Suppressor macrophage (primary cell): ENCODE measurements at places on chromosomes 16 and 17.

DNA sequence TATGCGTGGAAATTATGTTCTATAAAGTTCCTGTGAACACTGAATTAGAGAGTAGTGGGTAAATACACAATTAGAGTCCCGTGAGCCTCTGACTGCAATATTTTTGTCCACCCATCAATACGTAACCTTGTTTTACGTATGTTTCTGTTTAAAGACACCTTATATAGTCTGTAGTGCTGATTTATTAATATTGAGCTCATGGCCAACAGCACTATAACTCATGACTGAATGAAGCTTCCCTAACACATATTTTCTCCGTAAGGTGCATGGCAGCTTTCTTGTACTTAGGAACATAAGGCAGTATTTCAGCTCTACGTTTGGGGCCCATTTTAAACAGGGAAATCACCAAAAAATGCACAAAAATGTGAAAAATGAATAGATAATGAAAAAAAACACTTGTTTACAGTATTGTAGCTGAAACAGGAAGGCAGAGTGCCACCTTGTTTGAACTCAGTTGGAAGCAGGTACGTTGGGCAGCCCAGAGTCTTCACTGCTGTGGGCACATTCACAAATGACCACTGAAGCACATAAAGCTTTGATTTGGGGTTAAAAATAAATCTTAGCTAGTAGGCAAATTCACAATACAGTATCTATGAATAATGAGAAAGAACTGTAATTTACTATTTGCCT lies 108.5 kb downstream of the CNTNAP4 start:
- no peak for DNase-seq

DNA sequence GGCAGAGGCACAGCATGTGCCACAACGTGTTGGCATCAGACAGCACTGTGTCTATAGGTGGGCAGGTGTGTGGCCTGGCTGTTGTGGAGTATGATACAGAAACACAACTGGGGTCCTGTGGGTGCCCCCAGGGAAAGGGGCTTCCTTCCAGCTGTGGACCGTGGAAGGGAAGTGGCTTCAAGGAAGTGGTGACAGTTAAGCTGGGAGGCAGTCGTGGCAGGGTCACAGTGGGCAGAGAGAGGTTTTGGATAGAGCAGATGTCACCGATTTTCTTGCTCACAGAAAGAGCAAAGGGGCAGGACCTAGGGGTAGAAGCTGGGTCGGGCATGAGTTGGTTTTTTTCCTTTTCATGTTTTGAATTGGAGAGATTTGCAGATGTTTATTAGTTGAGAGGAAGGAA lies 11.2 kb upstream of the ORAI3 start:
- no peak for DNase-seq

- DNase-seq: no peak
Observed at GRCh38 chr16:29808219-29808900, 2.0 kb downstream of the MAZ start.

DNA sequence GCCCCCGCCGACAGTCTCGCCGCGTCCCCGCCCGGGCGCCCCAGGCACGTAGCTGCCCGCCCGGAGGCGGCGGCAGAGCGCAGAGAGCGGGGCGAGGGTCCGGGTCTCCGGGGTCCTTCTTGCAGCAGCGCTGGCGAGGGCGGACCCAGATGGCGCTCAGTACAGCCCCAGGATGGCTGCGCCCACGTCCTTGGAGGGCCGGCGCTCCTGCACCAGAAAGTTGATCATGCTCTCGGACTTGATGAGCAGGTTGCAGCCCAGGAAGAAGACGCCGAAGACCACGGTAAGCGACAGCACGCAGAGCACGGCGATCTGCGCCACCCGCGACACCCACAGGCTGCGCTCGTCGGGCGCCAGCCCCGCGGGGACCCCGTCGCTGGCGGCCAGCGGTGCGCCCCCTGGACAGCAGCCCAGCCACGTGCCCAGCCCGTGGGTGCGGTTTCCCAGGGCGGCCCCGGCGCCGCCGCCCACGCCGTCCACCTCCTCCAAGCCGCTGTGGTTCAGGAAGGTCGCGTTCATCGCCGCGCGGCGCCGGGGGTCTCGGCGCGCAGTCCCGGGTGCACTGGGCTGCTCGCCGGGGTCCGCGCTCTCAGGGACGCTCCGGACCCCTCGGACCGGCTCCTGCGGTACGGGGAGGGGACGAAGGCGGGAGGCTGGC lies 435 bp downstream of the RPRML start:
- no peak for DNase-seq

- DNase-seq: no peak
Observed at GRCh38 chr16:89552329-89552728, 8.2 kb upstream of the RPL13 start.

DNA sequence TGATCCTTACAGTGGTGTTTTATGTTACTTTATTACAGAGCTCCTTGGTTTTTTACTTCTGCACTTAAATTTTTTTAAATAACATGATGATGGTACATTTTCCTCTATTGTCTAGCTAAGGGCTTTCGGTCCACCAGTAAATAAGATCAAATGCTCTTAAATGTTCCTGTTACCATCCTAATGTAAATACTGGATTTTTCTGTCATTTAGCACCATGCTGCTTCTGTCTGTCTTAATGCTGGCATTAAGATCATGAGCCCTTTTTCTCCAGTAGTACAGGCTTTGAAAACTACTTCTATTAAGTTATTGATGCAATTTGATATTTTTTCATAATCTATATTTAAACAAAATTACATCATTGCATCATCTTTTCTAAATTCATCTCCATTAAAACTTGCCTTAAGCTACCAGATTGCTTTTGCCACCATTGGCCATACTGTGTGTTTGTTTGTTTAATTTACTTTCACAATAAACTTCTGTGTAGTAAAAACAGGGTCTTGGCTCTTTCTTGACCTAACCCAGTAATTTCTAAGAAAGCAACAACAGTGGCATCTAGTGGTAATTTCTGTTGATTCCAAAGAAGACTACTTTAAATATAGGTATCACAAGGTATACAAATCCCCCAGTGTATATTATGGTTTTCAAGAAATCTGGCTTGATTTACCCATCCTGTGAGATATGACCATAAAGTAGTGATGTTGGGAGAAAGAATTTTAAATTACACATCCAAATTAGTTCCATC lies 9.0 kb upstream of the PHAF1 start:
- peak; percentile 24 for DNase-seq

DNA sequence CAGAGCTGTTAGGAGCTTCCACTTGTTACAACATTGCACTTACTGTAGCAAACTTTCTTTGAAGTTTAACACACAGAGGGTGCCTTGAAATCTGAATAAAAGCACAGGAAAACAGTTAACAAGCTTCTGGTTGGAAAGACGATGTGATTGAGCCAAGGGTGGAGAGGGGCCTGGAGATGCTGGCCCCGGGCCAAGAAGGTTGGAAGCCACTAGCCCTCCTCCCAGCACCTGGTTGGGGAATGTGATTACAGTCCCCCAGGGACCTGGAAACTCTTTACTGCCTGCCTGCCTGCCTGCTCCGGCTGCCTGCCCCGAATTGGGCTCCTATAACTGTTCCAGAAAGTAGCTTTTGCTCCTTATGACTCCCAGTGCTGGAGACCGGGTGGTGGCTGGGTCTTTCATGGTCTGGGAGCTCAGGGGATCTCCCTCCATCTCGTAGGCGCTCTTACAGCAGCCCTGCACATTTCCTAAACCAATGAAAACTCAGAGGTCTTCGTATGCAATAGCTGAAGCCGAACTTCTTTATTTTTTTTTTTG lies 48.0 kb upstream of the ZFHX3 start:
- DNase-seq: no peak

- DNase-seq: no peak
Observed at GRCh38 chr17:49748791-49749190, 15.1 kb downstream of the FAM117A start.

DNA sequence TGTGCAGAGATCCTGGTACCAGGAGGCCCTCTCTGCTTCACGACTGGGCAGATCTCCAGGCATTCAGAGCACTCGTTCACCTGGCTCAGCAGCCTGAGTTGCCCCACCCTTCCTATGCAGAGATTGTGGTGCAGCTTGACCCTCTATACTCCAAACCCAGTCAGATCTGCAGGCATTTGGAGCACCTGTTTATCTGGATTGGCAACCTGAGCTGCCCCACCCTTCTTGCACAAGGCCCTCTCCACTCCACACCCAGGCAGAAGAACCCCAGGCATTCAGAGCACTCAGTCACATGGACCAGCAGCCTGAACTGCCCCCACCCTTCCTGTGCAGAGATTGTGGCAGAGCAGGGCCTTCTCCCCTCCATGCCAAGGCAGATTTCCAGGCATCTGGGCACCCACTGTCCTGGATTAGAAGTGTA lies 88.4 kb upstream of the CDH5 start:
- no peak for DNase-seq

DNA sequence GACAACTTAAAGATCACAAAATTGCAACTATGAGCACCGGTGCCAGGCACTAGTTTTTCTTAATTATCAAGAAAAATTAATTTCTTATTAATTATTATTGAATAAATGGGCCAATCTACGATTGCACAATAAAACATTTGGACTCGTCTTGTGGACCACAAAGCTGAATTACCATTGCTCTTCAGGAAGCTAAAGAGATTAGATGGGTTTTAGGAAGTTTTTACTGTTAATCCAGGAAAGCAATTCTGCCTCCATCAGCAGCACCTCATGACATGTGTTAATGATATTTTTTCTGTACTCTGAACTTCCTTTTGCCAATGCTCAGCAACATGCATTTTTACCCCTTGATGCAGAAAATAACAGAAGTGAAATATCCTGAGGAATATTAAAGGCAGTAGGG lies 37.9 kb downstream of the HS3ST3A1 start:
- no peak for DNase-seq

DNA sequence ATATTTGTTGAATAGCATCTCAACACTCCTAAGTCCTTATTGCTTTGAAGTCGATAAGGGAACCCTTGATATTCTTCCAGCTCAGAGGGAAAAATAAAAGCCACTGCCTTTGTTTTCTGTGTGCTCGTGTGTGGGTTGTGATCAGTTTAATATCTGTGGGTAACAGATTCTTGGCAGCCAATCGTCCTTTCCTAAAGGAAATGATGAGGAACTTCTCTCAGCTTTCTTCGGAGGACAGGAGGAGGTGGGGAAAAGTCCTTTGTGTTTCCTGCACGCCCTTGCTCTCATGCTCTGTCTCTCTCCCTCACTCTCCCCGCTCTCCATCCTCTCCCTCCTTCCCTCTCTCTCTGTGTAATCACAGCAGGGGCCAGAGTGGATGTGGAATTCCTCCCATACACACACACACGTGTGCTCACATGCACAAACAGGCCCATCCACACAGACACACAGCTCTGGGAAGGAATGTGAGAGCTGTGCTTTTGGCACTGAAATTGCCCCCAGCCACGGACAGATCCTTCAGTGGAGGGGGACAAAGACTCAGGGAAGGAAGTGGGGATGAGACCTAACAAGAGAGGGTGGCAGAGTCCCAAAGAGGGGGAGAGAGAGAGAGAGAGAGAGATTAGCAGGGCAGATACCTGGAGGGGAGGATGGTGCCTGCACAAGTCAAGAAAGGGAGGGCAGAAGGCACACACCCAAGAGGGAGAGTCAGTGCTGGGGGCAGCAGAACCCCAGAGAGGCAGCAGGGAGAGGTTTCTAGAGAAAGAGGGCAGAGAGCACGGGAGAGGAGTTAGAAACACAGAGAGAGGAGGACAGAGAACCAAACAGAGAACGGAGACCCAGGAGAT lies 83.5 kb upstream of the PLCG2 start:
- DNase-seq: no peak

GRCh38 chr17:82592767-82593589 lies 55.3 kb downstream of the WDR45B start:
- peak; percentile 16 for DNase-seq

DNA sequence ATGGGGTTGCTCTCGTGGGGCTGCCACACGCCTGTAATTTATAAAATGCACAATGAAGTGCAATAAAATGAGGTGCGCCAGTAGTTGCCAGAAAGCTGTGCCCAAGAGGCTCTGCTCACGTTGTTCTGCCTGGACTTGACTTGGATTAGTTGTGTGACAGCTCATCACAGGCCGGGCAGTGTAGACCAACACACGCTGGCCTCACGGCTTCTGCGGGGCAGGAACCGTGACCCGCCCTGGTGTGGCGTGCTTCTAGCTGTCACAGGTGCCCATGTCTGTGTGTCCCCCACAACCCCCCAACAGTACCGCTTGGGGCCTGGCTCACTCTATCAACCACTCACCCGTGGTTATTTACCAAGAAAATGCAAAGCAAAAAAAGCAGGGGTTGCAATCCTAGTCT lies 112.2 kb upstream of the ZNF750 start:
- DNase-seq: no peak

DNA sequence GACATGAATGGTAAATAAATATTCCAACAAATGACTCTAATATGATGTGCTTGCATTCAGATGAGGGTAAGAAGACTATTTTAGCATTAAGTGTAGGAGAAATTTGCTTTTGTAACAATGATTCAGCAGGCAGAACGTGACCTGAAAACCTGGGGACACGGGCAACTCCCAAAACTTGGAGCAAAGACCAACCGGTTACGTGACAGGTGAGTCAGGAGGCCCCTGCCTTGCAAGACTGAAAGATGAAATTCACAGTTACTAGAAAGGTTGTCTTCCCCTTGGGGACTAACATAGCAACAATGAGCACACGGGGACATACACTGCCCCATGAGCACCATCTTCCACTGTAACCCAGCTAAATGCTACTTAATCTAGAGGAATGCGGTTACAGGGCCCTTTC lies 33.5 kb upstream of the ERN1 start:
- DNase-seq: no peak
